ENCODE measurements at places on chromosomes 4 and X. TPM values are rescaled to one million over a fixed set of nuclear protein-coding genes. Genes with fewer than 3 reads are reported as not detected.
A peak's percentile ranks its signal among the peaks of the same experiment; 100 is the strongest.

Gene CT45A10
- not detected for total RNA-seq

Gene AMTN
- total RNA-seq, result not detected

Gene CXCL1
- 1.1 TPM for total RNA-seq

Gene NR0B1
- total RNA-seq, result not detected

Gene HTRA3
- 4.8 TPM for total RNA-seq

Gene USO1
- total RNA-seq, result 83.5 TPM

Gene CCNB3
- 0.09 TPM for total RNA-seq

DNA sequence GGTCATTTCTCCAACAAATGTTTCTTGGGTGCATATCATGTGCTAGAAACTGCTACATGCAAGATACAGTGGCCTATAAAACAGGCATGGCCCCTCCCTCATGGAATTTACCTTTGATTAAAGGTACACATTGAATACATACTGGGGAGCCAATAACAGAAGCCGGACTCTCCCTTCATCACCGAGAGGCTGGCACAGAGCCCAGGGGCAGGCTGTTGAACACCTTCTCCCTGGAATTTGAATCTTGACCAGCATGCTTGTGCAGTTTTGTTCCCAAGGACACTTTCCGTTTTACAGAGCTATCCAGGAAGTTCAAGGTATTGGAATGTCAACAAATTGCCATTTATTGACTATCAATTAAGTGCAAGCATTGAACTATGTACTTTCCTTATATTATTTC lies 33.2 kb downstream of the PPARGC1A start:
- H3K4me3 ChIP-seq, result no peak overlapping the region
- no peak for DNase-seq
- H3K27me3 ChIP-seq, result peaks cover 1% of the 10 kb centered on the region
- H3K4me1 ChIP-seq, result no peaks in the 10 kb centered on the region

- no peaks in the 10 kb centered on the region for H3K27me3 ChIP-seq
- no peak overlapping the region for H3K4me3 ChIP-seq
- H3K27ac ChIP-seq, result peak overlapping the region; percentile 20
Measured at GRCh38 chrX:57172544-57172943, 35.3 kb upstream of the SPIN2A start.

DNA sequence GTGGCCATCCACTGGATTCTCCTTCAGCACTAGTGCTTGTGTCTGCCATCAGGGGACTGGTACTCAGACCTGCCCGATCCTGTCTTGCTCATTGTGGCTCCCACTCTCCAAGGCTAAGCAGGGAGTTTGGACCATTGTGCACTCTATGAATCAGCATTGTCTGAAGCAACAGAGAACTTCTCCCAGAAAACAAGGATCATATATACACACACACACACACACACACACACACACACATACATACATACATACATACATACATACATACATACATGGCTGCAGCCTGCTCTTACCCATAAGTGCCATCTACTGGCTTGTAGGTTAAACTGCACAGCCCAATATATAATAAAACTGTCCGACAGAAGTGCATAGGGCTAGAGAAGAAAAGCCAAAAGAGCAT lies 345.3 kb upstream of the LCORL start:
- H3K4me3 ChIP-seq, result no peak overlapping the region
- DNase-seq, result peak; percentile 17
- H3K27me3 ChIP-seq, result peaks cover 1% of the 10 kb centered on the region
- H3K36me3 ChIP-seq, result no peaks in the 10 kb centered on the region
- H3K4me1 ChIP-seq, result no peaks in the 10 kb centered on the region

- DNase-seq, result no peak
- no peak overlapping the region for H3K27ac ChIP-seq
- H3K4me1 ChIP-seq, result peaks cover 8% of the 10 kb centered on the region
- H3K36me3 ChIP-seq, result peaks cover 12% of the 10 kb centered on the region
Measured at GRCh38 chr4:87490664-87491369, 38.4 kb downstream of the SPARCL1 start.

GRCh38 chrX:12360986-12361598 lies 222.8 kb downstream of the FRMPD4 start:
- H3K4me3 ChIP-seq, result peak overlapping the region; percentile 30
- peaks cover 43% of the 10 kb centered on the region for H3K4me1 ChIP-seq
- H3K27me3 ChIP-seq, result no peaks in the 10 kb centered on the region
- peak; percentile 26 for DNase-seq

- H3K27me3 ChIP-seq, result peaks cover 2% of the 10 kb centered on the region
- H3K4me3 ChIP-seq, result no peak overlapping the region
- DNase-seq, result no peak
Measured at GRCh38 chrX:43853225-43853828, 28.9 kb downstream of the MAOB start.

- no peaks in the 10 kb centered on the region for H3K27me3 ChIP-seq
- H3K4me3 ChIP-seq, result no peak overlapping the region
- peaks cover 38% of the 10 kb centered on the region for H3K4me1 ChIP-seq
- peak overlapping the region; percentile 82 for H3K27ac ChIP-seq
- H3K36me3 ChIP-seq, result peaks cover 9% of the 10 kb centered on the region
- DNase-seq, result peak; percentile 88
Measured at GRCh38 chr4:122341886-122342285, 36.9 kb upstream of the ADAD1 start.

DNA sequence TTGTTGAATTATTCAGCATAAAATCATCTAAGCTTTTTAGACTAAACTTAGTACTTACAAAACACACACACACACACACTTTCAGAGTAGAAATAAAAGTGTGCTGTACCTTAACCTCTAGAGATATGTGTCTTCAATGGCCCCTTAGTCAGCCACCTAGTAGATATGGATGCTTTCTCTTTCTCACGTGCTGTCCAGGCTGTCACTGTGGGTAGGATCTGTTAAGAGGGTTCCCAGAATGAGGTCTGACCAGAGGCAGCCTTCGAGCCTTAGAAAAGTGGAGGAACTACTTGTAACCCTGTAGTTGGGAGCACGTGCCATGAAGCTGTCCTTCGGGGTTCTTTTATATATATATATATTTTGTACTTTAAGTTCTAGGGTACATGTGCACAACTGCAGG lies 117.9 kb downstream of the COL4A5 start:
- H3K4me1 ChIP-seq, result no peaks in the 10 kb centered on the region
- no peak overlapping the region for H3K27ac ChIP-seq
- H3K4me3 ChIP-seq, result no peak overlapping the region
- DNase-seq, result no peak
- H3K27me3 ChIP-seq, result no peaks in the 10 kb centered on the region

- no peak overlapping the region for H3K27ac ChIP-seq
- peaks cover 6% of the 10 kb centered on the region for H3K4me1 ChIP-seq
- no peaks in the 10 kb centered on the region for H3K36me3 ChIP-seq
- peaks cover 15% of the 10 kb centered on the region for H3K27me3 ChIP-seq
- DNase-seq, result no peak
- H3K4me3 ChIP-seq, result no peak overlapping the region
Measured at GRCh38 chr4:147136310-147136709, 190.6 kb upstream of the TTC29 start.

DNA sequence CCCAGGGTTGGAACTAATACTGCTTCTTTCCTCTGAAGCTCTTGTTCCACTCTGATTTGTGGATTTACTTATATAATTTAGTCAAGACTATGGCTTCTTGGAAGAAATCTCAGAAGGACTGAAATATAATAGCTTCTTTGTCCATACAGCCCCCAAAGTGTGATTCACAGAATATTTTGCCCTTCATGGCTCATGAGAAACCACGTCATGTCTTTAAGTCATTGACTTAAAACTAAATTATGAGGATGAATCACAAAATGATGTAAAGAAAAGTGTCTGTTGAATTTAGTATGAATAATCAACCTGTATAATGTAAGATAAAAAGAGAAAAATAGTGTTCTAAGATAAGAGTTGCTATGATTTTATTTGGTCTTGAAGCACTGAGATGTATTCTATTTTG lies 43.3 kb upstream of the AGA start:
- peak overlapping the region; percentile 67 for H3K4me3 ChIP-seq
- DNase-seq, result peak; percentile 39
- H3K27me3 ChIP-seq, result peaks cover 2% of the 10 kb centered on the region
- H3K4me1 ChIP-seq, result peaks cover 92% of the 10 kb centered on the region
- H3K27ac ChIP-seq, result peak overlapping the region; percentile 97

- no peak overlapping the region for H3K4me3 ChIP-seq
- H3K4me1 ChIP-seq, result peaks cover 5% of the 10 kb centered on the region
- peaks cover 5% of the 10 kb centered on the region for H3K36me3 ChIP-seq
- H3K27me3 ChIP-seq, result peaks cover 15% of the 10 kb centered on the region
Measured at GRCh38 chr4:152117933-152118507, 357.2 kb upstream of the GATB start.

DNA sequence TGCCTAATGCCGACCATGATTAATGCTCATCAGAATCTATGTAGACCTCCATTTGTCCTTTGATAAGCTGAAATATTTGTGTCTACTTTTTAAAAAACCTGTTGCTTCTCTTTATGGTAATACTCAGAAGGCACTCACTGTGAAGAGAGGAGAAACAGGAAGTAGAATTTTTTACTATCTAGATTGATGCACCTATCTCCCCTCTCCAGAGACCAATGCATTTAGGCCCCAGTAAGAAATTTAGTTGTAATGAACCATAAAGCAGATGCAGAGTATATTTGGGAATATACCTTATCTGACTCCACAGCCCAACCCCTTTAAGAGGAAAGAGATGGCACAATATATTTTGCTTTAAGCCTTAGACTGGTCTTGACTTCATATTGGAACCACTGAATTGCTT lies 11.1 kb downstream of the TBL1X start:
- no peak for DNase-seq
- no peak overlapping the region for H3K27ac ChIP-seq
- H3K4me1 ChIP-seq, result peaks cover 8% of the 10 kb centered on the region
- H3K36me3 ChIP-seq, result peaks cover 9% of the 10 kb centered on the region
- H3K4me3 ChIP-seq, result no peak overlapping the region
- H3K27me3 ChIP-seq, result no peaks in the 10 kb centered on the region

- no peak overlapping the region for H3K27ac ChIP-seq
- peaks cover 8% of the 10 kb centered on the region for H3K27me3 ChIP-seq
- H3K4me1 ChIP-seq, result peaks cover 8% of the 10 kb centered on the region
- no peak overlapping the region for H3K4me3 ChIP-seq
- H3K36me3 ChIP-seq, result no peaks in the 10 kb centered on the region
Measured at GRCh38 chr4:152672206-152673092, 7.3 kb downstream of the TMEM154 start.

DNA sequence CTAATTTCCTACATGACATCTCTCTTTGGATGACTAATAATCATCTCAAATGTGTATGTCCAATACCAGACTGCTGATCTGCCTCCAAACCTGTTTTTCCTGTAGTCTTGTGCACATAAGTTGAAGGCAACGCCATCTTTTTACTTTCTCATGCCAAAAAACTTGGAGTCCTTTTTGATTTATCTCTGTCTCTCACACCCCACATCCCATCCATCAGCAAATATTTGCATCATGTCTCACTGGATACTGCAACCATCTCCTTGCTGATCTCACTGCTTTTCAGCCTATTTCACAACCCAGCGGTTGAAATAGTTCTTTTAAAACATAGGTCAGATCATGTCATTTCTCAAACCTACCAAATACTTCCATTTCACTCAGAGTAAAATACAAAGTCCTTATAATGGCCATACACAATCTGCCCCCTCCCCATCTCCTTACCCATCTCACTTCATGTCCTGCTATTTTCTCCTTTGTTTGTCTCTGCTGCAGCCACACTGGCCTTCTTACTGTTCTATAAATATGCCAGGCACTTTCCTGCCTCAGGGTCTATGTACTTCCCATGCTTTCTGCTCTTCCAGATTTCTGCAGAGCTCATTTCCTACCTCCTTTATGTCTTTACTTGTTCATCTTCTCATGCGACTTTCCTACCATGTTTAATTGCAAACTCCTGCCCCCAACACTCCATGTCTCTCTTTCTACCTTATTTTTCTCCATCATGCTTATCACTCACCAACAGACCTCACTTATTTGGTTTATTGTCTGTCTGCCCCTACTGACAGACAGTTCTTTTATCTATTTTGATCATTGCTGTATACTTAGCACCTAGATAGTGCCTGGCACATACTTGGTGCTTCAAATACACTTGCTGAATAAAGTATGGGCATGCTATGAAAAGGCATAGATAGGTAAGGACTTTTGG lies 98.8 kb downstream of the ANXA3 start:
- no peaks in the 10 kb centered on the region for H3K27me3 ChIP-seq
- H3K27ac ChIP-seq, result peak overlapping the region; percentile 75
- peak overlapping the region; percentile 32 for H3K4me3 ChIP-seq
- peak; percentile 81 for DNase-seq

- H3K27me3 ChIP-seq, result no peaks in the 10 kb centered on the region
- H3K36me3 ChIP-seq, result no peaks in the 10 kb centered on the region
- no peaks in the 10 kb centered on the region for H3K4me1 ChIP-seq
- H3K27ac ChIP-seq, result no peak overlapping the region
- H3K4me3 ChIP-seq, result no peak overlapping the region
Measured at GRCh38 chr4:166003811-166004210, 130.8 kb downstream of the TLL1 start.

- no peak overlapping the region for H3K27ac ChIP-seq
- H3K4me3 ChIP-seq, result no peak overlapping the region
- no peaks in the 10 kb centered on the region for H3K4me1 ChIP-seq
Measured at GRCh38 chr4:186871856-186872255, 148.2 kb upstream of the FAT1 start.

GRCh38 chr4:155889031-155889793 lies 14.3 kb upstream of the TDO2 start:
- no peak overlapping the region for H3K4me3 ChIP-seq
- no peak overlapping the region for H3K27ac ChIP-seq
- H3K4me1 ChIP-seq, result peaks cover 6% of the 10 kb centered on the region
- peaks cover 3% of the 10 kb centered on the region for H3K27me3 ChIP-seq
- peak; percentile 75 for DNase-seq

DNA sequence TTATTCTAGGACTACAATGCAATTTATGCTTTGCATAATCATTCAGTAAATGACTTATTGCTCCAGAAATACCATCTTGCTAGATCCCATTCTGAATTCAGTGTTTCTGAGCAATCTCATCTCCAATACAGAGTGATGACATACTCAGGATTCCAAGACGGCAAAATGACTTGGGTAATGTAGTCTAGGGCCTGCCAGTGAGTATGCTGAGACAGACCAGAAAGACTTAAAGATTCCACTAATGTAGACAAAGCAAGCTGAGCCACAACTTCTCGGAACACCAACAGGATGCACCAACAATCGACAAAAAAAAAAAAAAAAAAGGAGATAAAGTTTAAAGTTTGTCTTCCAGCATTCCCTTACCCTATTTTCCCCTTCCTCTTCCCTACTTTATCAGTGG lies 919 bp upstream of the SEC24B start:
- H3K36me3 ChIP-seq, result no peaks in the 10 kb centered on the region
- peaks cover 3% of the 10 kb centered on the region for H3K27me3 ChIP-seq
- DNase-seq, result peak; percentile 76
- H3K4me1 ChIP-seq, result peaks cover 46% of the 10 kb centered on the region

- H3K27me3 ChIP-seq, result peaks cover 2% of the 10 kb centered on the region
- H3K36me3 ChIP-seq, result peaks cover 5% of the 10 kb centered on the region
- no peak overlapping the region for H3K27ac ChIP-seq
- no peak for DNase-seq
Measured at GRCh38 chrX:44570522-44570921, 27.9 kb upstream of the FUNDC1 start.
